Left ventricle myocardium inferior (tissue), 1 donor: ENCODE measurements at places on chromosomes 16 and 17. TPM values are rescaled to one million over a fixed set of nuclear protein-coding genes. Genes with fewer than 3 reads are reported as not detected.

The LPO gene
- not detected for total RNA-seq

GRCh38 chr16:852451-853185, 52.1 kb upstream of the GNG13 start:
- H3K27ac ChIP-seq, result no peak overlapping the region
- H3K4me3 ChIP-seq, result no peak overlapping the region
- no peaks in the 10 kb centered on the region for H3K4me1 ChIP-seq
- no peak for DNase-seq
- no peaks in the 10 kb centered on the region for H3K36me3 ChIP-seq

GRCh38 chr17:80151333-80151732, 4.4 kb upstream of the EIF4A3 start:
- no peaks in the 10 kb centered on the region for H3K27me3 ChIP-seq
- H3K4me1 ChIP-seq, result peaks cover 19% of the 10 kb centered on the region
- no peaks in the 10 kb centered on the region for H3K36me3 ChIP-seq
- no peak overlapping the region for H3K4me3 ChIP-seq

DNA sequence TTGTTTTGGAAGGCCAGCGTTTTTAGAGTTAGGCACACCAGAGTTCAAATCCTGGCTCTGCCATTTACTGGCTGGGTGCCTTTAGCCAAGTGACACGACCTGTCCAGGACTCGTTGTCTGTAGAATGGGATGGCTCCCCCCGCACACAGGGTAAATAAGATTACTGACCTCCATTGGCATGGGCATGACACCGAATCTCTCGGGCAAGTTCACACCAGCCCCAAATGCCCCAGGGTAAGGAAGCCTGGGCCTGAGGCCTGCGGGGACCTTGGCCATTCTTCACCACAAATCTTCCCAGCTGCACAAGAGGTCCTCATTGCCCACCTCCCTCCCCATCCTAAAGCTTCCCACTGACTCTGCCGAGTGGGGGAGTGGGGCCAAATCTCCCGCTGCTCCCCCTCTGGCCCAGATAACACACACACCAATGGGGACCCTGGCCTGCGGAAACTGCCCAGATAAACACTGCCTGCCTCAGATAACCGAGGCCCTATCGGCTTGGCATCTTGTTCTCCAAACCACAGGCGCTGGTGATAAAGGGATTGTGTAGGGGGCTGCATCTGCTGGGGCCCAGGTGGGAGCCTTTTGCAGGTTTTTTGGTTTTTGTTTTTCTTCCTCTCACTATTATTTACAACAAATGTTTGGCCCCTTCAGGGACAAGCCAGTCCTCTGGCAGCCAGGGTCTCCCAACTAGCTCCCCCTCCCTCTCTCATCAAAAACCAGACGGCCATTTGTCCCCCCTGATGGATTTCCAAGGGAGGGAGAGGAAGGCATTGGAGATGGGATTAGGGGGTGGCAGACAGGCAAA, 75.0 kb upstream of the LHX1 start:
- DNase-seq, result no peak
- H3K27me3 ChIP-seq, result peaks cover 99% of the 10 kb centered on the region
- H3K4me3 ChIP-seq, result no peak overlapping the region
- no peaks in the 10 kb centered on the region for H3K36me3 ChIP-seq
- no peak overlapping the region for H3K27ac ChIP-seq

DNA sequence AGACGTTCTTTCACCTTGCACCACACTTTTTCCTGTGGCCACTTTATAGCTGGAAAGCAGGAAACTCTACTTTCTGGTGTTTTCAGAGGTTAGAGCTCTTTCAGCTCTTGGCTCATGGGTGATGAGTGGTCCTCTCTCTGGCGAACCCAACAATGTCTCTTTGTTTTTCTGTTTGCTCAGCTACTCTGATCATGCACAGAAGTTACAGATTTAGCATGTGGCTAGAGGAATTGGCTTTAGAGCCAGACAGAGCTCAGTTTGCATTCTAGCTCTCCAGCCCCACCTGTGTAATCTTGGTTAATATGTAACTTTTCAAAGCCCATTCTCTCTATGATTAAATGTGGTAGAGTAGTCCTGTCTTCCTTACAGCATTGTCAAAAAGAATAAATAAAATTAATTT, 225.2 kb downstream of the HAPSTR1 start:
- no peak overlapping the region for H3K4me3 ChIP-seq
- no peaks in the 10 kb centered on the region for H3K36me3 ChIP-seq
- H3K27ac ChIP-seq, result no peak overlapping the region
- no peaks in the 10 kb centered on the region for H3K27me3 ChIP-seq

DNA sequence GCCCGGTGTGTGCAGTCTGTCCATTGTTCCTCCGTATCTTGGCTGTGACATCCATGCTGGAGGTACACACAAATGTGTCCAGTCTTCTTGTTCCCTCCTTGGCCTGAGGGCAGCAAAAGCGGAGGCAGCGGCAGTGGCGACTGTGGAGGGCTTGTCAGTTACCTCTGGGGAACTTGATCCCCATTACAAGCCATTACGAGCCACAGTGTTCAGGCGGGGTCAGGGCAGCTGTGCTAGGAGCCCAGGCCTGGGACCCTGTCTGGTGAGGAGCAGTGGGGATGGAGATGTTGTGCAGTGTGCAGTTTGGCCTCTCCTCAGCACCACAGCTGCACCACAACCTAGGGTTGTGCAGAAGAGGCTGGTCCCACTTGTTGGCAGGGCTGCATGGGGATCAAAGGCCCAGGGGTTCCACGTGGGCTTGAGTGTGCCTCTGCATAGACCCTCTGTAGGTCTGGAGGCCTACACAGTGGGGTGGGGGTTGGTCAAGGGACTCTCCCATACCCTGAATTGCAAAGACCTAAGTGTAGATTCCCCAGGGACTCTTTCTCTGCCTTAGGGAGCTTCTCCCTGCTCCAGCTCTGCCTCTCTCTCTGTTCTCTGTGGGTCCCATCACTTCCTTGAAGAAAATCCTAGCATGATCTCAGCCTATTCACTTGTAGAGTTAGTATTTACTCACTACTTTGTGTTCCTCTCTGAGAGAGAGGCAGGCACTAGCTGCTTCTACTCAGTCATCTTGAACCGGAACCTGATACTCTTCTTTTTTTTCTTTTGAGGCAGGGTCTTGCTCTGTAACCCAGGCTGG, 58.8 kb downstream of the SLFN11 start:
- DNase-seq, result no peak
- peaks cover 37% of the 10 kb centered on the region for H3K4me1 ChIP-seq
- peak overlapping the region; percentile 66 for H3K4me3 ChIP-seq
- no peaks in the 10 kb centered on the region for H3K27me3 ChIP-seq

- no peaks in the 10 kb centered on the region for H3K27me3 ChIP-seq
- H3K4me3 ChIP-seq, result no peak overlapping the region
- DNase-seq, result no peak
- peaks cover 15% of the 10 kb centered on the region for H3K4me1 ChIP-seq
Observed at GRCh38 chr16:78593352-78593751, 493.9 kb downstream of the WWOX start.

DNA sequence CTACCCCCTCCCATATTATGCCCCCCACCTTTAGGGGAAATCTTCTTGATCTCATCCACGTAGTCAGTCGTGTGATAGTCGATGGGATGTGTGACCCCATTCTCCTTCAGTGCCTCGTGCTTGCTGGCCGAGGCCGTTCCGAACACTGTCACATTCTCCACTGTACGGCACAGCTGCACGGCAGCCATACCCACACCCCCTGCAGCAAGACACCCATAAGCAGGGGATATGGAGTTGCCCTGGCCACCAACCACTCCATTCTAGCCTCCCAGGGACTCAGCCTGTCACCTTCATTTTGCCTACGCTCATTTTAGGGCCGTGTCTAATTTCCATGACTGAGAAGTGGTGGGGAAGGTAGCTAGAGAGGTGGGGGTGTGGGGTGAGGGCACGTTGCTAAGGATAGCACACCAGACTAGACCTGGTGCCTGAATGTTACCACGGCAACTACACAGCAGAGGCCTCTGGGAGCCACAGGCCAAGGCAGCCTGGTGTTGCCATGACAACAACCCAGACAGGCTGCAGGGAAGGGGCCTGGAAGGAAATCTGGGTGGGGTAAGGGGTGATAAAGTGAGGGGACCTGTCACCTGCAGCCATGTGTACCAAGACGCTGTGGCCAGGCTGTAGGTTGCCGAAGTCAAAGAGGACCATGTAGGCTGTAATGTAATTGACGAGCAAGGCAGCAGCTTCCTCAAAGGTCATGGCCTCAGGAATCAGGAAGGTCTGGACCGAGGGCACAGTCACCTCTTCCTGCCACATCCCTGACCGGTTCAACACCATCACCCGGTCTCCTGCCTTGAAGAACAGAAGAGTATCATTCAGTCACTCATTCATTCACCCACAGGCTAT, 4.0 kb downstream of the VAT1 start:
- H3K4me3 ChIP-seq, result no peak overlapping the region
- DNase-seq, result no peak
- H3K27ac ChIP-seq, result peak overlapping the region; percentile 89

GRCh38 chr17:19332371-19333131, 30.0 kb downstream of the B9D1 start:
- no peak for DNase-seq
- H3K4me1 ChIP-seq, result peaks cover 36% of the 10 kb centered on the region
- peaks cover 59% of the 10 kb centered on the region for H3K36me3 ChIP-seq
- H3K27ac ChIP-seq, result no peak overlapping the region
- no peaks in the 10 kb centered on the region for H3K27me3 ChIP-seq
- no peak overlapping the region for H3K4me3 ChIP-seq

DNA sequence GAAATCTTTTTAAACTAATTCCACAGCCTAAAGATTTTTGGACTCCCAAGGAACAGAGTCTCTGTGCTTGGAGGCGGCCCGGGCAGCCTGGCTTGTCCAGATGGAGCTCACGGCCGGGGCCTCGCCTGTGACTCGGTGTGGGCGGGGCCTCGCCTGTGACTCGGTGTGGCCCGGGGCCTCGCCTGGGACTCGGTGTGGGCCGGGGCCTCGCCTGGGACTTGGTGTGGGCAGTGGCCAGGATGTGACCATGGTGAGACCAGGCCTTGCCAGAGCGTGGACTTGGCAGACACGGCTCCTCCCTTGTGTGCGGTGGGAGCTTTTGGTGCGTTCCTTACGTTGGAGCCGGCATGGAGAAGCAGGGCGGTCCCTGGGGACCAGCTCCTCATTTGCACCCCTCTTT, 92.3 kb downstream of the METRNL start:
- H3K27ac ChIP-seq, result no peak overlapping the region
- DNase-seq, result no peak
- H3K4me3 ChIP-seq, result no peak overlapping the region
- peaks cover 20% of the 10 kb centered on the region for H3K27me3 ChIP-seq
- H3K4me1 ChIP-seq, result no peaks in the 10 kb centered on the region

DNA sequence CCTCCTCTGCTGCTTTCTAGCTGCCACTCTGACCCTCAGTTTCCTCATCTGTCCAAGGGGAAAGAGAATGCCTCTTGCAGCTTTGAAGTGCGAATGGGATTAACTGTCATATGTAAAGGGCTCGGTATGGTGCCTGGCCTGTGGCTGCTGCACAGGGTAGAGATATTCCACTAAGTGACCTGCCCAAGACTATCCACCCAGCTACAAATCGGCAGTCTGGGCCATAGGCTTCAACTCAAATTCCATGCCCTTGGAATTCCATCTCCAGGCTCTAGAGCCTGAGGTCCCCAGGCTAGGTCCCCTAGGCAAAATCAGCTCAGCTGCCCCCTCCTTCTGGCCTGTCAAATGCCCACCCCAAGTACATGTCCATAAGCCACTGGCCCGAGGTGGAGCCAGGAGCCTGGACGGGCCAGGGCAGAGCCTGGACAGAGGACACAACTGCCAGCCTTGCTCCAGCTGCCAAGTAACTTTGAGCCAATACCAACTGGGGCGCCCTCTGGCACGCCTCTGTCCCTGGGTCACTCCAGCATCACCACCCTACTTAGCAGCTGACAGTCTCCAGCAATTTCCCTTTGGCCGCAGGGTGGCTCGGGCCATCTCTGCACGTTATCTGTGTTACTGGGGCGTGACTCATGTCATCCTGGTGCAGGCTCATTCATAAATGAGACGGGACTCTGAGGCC, 57.2 kb downstream of the SDK2 start:
- no peak overlapping the region for H3K27ac ChIP-seq
- peak; percentile 48 for DNase-seq
- no peaks in the 10 kb centered on the region for H3K36me3 ChIP-seq
- H3K27me3 ChIP-seq, result peaks cover 25% of the 10 kb centered on the region
